ENCODE measurements at places on chromosomes 5 and 9.
A peak's percentile ranks its signal among the peaks of the same experiment; 100 is the strongest.

DNA sequence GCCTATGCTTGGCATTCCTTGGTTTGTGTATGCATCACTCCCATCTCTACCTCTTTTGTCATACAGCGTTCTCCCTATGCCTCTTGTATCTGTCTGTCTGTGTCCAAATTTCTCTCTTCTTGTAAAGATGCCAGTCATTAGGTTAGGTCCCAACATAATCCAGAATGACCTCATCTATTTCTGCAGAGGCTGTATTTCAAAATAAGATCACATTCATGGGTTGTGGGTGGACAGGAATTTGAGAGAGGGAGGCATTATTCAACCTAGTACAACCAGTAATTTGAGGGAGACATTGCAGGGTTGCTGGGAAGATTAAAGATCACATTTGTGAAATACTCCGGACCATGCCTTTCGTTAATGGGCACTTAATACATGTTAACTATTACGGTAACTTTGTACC lies 155.0 kb downstream of the MAN2A1 start:
- no peak for DNase-seq

DNA sequence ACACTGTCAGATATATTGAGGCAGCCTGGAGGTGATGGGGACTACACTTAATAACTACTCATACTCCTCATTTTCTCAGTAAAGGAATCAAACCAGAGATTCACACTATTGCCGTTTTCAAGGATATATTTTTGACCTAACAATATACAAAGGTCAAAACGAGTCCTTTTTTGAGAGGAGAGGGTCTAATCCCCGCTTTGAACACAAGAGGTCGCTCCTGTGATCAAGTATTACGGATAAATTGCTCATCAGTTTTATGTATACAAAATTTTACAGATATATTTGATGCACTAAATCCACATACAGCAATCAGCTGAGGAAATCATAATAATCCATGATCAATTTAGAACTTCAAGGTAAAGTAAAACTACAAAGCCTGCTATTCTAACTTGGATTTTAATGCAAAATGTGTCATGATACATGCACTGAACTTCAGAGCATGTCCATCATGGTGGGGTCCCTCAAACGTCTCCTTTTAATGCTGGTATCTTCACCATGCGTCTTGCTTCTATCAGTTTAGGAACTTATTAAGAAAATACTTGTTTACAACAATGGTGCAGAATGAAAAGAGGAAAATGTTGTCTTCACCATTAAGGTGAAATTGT lies 2.5 kb upstream of the ISL1 start:
- DNase-seq = no peak

DNA sequence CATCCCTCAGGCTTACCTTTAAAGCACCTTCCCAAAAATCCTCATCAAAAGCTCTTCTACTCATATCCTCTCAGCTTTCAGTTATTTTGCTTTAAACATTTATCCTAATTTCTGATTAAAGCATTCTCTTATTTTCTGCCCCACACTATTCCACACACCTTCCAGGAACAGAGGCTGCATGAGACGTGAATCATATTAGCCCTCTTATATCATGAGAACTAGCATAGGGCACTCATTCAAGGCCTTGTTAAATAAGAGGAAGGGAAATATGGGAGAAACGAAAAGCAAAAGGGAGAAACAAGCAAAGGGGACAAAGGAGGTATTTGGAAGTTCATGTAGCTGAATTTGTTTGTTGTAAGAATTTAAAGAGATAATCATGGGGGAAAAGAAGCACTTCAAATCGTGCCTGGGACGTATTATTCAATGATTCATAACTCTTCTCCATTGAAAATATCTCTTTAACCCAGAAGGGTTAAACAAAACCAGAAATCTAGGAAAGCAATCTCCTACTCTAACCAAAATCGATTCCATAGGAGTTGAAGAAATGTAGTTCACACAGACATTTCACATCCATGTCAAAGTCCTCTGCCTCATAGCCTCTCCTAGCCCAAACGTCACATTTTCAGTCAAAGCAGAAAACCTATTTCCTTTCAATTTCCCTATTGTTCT lies 4.1 kb downstream of the ALDH1A1 start:
- DNase-seq = no peak

- DNase-seq = no peak
These were observed 175.9 kb downstream of the ARRDC3 start for GRCh38 chr5:91207248-91207647.

- peak; percentile 54 for DNase-seq
These were observed 54.4 kb upstream of the EXOC3 start for GRCh38 chr5:388266-389196.

DNA sequence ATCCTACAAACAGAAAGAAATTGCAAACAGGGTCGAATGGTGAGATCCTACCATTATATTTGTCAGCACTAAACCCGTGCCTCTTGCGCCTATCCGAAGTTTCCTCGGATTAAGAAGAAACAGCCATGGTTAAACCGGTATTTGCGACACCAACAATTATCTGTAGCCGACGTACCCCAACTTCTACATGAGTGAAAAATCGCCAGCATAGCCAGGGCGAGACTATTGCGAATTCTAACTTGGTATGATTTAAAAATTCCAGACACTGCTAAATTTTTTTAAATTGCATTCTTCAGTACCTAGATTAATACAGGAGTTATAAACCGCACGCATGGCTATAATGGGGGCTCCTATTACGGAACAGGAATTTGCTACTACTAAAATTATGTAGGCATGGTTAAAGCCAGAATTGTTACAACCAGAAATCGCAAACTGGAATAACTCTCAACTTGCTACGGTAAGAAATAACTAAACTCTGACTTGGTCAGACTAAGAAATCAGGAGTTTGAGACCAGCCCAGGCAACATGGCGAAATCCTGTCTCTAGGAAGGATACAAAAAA lies 25.3 kb upstream of the ANXA2R start:
- DNase-seq = no peak

- no peak for DNase-seq
These were observed 60.5 kb upstream of the PPP1R26 start for GRCh38 chr9:135419106-135419505.

DNA sequence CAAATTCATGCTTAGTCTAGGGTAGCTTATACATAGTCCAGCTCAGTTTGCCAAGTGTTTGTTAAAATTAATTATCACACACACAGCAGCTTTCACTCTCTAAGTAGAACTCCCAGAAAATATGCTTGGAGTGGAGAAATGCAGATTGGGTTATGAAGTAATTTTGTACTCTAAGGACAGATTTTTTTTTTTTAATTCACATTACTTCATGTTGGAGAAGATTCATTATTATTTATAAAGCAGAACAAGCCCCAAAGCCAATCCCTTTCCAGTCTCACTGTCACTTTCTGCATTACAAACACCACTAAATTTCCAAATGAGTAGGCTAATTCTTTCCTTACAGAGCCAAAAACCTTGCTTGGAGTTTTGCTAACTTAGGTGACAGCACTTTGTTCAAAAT lies 11.7 kb upstream of the C9orf72 start:
- no peak for DNase-seq

DNA sequence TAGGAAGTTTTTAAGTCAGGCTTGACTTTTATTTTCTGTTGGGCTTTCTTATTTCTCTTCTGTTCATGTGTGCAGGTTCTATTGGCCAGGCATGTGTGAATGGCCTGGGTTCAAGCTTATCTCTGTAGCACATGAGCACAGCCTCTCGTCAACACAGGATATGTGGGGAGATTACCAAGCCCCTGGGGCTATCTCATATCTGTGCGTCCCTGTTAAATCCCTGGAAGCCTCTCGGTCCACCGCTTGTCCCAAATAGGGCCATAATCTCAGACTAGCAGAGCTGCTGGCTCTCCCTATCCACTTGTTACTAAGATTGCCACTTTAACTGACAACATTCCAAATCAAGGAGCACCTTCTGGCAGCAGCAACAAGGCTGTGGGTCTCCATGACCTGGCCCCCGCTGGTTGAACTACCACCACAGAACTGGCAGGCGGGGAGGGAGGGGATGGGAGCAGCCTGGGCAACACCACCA lies 28.4 kb upstream of the EBF1 start:
- DNase-seq = no peak

DNA sequence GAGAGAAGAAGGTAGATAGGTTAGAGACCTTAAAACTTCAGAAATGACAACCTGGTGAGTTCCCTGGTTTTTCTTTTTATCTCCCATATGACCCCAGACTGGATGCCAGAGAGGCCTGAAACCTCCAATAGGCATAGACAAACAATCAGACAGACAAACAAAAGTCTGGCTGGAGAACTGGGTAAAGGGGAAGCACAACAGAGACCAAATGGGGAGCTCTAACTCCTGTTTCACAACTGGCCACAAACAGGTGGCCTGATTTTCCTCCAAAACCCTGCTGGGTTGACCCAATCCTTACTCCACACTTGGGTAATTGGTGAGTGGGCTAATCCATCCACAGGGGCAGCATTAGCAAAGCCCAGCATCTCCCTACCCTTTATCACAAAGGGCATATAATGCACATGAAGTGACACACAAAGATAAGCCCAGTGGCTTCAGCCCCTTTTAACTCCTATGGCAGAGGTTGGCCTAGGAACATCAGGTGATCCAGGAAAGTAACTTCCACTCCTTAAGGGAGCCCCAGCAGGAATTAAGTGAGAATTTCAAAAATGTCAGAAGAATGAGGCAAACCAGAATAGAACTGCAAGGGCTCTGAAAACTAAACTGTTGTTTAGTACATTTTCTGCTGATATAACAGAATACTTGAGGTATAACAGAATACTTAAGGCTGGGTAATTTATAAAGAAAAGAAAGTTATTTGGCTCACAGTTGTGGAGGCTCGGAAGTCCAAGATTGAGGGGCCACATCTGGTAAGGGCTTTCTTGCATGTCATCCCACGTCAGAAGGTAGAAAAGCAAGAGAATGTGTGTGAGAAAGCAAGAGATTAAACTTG lies 60.9 kb upstream of the ROR2 start:
- DNase-seq = no peak

DNA sequence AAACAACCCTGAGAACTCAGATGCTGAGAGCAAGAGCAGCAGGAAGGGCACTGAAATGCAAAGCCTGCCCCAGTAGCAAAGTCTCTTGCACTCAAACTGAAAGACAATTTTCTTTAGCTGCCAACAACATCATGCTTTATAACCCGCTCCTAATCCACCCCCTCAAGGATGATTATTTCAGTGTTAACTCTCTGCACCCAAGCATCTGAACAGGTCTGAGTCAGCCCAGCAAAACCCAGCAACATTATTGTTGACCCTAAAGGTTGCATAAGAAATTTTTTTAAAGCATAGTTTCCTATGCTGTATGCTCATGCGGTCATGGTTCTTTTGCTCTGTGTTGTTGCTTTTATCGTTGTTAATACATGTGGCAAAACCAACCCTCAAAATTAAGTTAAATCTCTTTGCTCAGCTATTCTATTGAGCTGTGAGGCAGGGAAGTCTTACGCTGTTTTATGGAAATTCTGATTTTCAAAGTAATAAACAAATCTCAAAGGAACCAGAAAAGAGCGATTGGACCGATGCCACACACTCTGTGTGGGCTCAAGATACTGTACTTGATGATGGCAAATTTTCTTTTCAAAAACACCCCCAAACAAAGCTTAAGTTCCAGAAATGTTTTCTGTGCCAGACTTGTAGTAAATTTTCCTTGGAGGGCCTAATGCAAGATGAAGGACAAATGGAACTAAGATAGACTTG lies 440.6 kb upstream of the MPDZ start:
- DNase-seq = no peak

- DNase-seq = peak; percentile 94
These were observed at the start of gene PRRT1B for GRCh38 chr9:131545003-131545785. TSS of gene PRRT1B (plus strand) at chr9:131545523. CDS start at chr9:131545616, 93 bp downstream.

DNA sequence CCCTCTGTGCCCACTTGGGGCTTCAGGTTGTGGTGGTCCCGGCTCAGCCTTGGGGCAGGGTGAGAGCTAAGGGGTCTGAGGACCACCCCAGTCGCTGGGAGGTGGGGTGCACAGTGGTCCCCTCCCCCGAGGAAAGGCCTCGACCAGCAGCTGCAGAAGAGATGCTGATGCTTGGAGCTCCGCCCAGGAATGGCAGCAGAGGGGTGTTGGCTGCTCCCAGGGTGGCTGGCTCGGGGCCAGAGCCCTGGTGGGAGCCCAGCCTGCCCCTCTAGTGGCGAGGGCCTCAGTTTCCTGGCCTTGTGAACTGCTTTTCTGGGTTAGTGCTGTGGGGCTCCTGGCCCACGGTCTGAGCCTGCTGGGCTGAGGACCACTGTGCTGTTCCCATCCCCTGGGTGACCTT lies 1.2 kb downstream of the DIPK1B start:
- no peak for DNase-seq
